ENCODE measurements at places on chromosomes 7 and 10.

DNA sequence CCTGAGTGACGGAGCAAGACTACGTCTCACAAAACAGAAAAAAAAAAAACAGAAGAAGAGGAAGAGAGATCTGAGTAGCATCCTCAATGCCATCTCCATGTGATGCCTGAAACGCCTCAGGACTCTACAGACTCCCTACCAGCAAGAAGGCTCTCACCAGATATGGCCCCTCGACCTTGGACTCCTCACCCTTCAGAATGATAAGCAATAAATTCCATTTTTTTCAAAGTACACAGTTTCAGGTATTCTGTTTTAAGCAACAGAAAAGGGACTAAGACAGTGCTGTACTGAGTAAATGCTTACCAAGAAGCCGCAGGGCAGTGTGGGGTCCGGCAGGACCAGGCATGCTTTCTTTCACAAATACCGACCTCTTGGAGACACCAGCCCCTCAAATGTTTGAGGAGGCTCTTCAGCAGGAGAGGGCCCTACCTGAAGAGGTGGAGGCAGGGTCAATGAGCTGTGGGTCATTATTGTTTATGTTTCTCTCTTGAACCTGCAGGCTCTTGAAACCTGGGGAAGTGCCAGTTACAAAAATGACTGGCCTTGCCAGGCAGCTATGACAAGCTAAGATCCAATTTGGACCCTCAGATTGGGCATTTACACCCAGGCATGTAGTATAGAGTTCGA, 204.1 kb upstream of the LYZL1 start:
- DNase-seq = no peak

DNA sequence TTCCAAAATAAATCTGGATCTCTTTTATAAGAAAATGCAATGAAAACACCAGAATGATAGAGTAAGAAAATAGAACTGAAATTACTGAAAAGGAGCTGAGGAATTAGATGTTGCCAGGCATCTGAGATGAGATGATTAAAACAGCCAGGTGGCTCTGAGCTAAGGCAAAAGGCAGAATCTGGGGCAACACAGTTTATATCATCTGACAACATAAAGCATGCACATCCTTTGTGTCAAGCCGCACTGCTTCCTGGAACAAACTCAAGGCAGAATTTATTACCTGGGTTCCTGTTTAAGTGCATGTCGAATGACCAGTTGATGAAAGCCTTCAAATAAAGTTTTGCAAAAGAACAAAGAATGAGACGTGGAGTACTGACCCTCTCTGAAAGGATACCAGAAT, 247.0 kb downstream of the SNX10 start:
- no peak for DNase-seq

- no peak for DNase-seq
These were observed 273.9 kb downstream of the PAXIP1 start for GRCh38 chr7:154729056-154729455.

- DNase-seq = no peak
These were observed 242.5 kb downstream of the VTI1A start for GRCh38 chr10:112689327-112690072.

GRCh38 chr10:73136627-73137026, 26.4 kb downstream of the NUDT13 start:
- no peak for DNase-seq

DNA sequence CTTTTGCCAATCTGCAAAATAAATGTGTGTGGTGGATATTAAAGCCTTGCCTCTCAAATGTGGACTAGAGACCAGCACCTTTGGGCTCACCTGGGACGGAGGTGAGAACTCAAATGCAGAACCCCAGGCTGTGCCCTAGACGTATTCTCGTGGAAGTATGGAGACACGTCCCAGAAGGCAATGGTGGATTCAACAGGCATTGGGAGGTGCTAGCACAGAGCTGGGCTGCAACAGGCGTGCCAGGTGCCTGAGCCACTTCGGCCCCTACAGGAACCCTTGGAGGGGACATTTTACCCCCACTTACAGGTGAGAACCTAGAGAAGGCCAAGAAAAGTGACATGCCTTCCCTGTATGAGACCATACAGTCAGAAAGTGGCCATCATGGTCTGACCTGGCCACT, 12.2 kb downstream of the DDX56 start:
- DNase-seq = no peak

DNA sequence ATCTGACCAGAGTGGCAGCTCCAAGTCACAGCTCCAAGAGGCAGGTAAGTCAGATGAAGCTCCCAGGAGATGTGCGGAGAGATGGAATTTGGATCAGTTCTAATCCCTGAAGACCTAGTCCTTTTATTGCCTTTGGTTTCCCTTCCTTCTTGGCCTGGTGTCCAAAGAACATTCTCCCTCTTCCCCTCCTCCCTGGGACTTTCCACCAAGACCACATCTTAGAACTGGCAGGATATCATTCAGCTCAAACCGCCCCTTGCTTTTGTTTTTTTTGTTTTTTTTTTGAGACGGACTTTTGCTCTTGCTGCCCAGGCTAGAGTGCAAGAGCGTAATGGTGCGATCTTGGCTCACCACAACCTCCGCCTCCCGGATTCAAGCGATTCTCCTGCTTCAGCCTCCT, 190.8 kb downstream of the GFRA1 start:
- no peak for DNase-seq

- no peak for DNase-seq
These were observed 58.4 kb upstream of the PCGF5 start for GRCh38 chr10:91162050-91162494.

DNA sequence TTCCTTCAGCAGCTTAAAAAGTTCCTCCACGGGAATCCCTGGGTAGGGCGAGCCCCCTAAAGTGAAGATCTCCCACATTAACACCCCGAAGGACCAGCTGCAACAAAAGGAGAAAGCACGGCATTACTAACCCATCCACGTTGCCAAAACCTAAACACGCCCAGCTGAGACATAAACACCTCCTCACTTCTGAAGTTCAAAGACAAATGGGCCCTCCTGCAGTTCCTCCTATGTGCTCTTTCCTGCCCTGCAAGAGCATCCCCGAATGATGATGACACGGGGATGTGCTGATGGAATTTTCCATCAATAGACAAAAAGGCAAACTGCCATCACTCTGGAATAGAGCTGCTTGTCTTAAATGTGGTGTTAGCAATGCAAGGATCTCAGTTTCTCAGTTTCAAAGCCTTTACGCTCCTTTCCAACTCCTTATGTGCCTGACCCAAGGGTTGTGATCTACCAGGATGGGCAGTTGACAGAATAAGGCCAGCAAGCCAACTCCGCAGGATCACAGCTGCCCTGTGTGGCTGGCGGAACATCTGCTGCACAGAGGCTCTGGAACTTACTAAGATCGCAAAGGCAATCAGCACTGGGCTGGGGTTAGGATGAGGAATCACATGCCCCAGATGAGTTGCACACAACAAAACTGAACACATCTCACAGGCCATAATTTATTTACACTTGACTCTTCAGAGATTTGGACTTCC, 112.7 kb downstream of the FGFR2 start:
- no peak for DNase-seq

GRCh38 chr10:99612167-99612831, 7.9 kb downstream of the SLC25A28 start:
- peak; percentile 28 for DNase-seq

GRCh38 chr7:122454776-122455507, 150.4 kb upstream of the FEZF1 start:
- no peak for DNase-seq

DNA sequence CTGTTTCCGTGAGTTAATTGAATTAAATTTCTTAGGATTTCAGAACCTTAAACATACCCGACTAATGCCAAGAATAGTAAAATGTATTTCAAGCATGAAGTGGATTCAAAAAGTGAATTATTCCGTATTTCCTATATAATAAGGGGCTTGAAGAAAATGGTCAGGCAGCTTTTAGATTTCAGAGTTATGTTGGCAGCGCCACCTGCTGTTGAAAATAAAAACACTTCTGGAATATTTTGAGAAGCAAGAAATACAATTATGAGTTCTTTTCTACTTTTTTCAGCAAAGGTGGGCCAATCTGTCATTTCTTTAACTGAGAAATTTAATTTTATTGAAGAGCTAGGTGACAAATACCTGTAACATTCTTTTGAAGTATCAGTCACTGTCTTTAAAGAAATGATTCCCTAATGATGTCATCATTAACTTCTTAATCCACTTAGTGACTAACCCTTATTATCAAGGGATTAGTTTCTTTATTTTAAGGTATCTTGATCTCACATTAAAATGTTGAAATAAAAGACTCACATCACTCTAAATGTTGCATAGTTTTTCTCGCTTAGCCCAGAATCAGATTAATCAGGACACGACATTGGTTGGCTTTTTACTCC, 36.6 kb upstream of the AGR3 start:
- peak; percentile 20 for DNase-seq

DNA sequence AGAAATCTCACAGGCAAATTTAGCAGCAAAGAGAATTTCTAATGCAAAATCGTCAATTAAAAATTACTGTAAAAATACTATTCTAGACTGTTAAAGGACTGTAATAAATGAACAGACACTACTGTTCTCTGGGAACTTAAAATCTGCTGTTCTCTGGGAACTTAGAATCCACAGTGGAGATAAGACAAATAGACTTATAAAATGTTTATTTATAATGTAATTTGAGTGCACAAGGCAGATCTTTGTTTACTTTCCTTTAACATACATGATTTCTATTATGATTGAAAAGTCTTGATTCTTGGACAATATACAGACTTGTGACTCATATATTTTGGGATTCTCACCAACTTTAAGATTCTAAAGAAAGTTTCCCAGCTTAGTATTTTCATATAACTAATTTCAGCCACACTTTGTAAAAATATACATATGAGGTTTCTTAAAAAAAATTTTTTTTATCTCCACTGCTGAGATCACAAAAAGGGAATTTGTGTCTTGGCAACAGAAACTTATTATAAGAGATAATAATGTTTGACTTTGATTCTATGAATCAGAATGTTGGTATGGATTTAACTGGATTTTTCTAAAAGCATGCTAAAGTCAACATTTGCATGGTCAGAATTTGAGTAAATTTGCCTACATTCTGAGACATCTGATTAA, 166.3 kb upstream of the RHOBTB1 start:
- peak; percentile 4 for DNase-seq

- no peak for DNase-seq
These were observed 33.4 kb downstream of the RHOBTB1 start for GRCh38 chr10:60910543-60910942.

GRCh38 chr7:70178787-70179186, 580.5 kb downstream of the AUTS2 start:
- DNase-seq = peak; percentile 67

- no peak for DNase-seq
These were observed 122.0 kb downstream of the TRRAP start for GRCh38 chr7:99000196-99000903.

Measured in NCI-H226 (cell line).